ENCODE measurements at places on chromosomes 2 and 18.

DNA sequence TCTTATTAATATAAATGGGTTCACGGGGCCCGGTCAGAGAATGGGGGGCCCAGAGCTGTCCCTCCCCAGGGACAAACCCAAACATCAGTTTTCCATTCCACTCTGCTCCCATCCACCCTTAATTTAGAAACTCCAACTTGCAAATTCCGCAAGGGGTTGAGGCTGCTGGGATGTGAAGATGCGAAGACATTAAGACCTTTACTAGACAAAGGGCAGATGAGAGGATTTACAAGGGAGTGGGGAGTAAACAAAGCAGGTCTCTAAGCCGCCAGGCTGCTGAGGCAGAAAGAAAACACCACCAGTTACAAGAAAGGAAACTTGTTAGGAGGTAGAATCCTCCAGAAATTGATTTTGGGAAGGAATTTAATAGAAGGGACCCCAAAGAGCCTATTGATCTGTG is 33.1 kb downstream of the MARCO start:
- no peak for DNase-seq

DNA sequence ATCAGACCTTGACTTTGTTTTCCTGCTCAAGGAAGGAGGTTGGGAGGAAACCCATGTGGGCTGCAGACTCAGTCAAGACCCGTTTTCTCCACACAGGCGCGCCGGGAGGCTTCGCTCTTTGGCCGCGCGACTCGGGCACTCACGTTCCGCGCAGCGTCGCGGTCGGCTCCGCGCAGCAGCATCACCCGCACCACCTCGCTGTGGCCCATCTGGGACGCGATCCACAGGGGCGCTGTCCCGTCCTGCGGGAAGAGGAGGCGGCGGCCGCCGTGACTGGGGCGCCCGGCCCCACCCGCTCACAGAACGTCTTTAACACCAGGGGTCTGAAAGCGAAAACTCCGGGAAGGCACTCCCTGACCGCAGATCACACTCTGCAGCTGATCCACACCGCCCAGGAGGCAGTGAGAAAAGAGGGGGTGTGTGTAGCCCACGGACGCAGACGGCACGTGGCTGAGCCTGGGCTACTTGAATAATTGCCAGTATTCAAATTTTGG is 33.1 kb upstream of the NPC1 start:
- DNase-seq: no peak

GRCh38 chr18:54360406-54360805 is 2.7 kb downstream of the C18orf54 start:
- no peak for DNase-seq

DNA sequence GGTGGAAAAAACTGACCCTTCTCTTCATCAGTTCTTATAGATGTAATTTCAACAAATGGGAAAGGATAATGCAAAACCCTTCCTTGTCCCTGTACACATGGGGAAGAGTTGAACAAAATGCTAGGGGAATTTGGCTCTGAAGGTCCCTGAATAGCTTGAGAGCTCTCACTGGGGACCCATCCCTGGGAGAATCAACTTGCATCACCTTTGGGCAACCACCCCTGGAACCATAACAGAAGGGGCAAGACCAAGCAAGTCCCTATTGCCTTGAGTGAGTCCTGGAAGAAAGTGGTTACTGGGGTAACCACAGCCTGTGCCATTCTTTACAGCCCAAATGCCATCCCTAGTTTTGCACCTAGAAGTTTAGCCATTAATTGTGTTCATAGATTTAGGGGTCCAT is 52.2 kb upstream of the B3GNT2 start:
- DNase-seq: no peak

GRCh38 chr2:43842866-43843226 is 4.1 kb downstream of the ABCG8 start:
- DNase-seq: no peak

DNA sequence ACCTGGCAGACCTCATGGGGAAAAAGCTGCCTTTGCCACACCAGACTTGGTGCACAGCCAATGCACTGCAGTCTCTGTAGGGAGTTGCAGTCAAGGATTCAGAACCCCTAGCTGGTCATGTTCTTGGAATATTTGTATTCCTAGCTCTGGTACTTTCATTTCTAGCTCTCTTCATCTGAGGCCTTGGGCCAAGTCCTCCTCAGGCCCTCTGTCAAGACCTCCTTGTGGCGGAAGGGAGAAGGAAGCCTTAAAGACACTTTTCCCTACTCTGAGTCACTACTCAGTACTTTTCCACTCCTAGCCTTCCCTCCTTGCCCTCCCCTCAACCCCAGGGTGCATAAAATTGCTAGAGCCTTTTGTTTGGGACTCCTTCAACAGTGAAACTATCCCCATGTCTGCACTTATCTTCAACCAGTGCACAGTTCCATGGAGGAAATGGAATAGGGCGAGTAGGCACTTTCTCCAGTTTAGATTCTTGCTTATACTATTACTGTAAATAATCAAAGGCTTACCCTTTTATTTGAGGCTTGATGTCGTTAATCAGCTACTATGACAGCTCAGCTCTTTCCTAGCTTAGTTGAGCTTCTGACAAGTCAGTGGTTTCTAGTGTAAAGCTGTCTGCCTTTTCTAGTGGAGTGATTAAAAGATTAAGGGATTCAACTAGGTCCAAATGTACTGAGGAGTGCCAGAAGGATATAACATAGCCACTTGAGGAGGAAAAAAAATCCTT is 15.8 kb downstream of the M1AP start:
- no peak for DNase-seq

DNA sequence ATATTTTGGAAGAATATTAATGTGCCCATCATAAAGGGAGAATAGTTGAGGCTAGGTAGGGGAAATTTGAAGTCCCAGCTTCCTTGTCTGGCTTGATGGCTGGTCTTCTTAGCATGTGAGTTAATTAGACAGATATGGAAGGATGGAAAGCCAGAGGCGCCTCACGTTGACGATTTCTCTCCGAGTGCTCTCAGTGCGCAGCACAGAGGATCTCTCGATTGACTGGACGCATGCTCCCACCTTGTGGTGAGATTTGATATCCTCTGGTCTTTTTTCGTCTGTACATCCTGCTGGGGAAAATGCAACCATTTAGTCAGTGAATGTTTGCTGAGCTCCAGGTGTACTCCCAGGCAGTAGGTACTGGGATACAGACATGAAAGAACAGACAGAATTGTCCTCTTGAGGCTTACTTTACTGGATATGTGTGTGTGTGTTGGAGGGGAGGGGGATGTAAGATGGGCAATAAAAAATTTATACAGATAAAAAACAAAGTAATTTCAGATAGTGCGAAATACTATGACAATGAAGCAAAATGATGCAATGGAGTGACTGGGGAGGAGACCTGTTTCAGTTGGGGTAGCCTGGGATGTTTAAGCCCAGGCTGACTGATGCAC is 66.9 kb upstream of the ZNG1B start:
- DNase-seq: no peak

- no peak for DNase-seq
These were observed 1307.8 kb upstream of the TMEFF2 start for GRCh38 chr2:193502363-193503035.

DNA sequence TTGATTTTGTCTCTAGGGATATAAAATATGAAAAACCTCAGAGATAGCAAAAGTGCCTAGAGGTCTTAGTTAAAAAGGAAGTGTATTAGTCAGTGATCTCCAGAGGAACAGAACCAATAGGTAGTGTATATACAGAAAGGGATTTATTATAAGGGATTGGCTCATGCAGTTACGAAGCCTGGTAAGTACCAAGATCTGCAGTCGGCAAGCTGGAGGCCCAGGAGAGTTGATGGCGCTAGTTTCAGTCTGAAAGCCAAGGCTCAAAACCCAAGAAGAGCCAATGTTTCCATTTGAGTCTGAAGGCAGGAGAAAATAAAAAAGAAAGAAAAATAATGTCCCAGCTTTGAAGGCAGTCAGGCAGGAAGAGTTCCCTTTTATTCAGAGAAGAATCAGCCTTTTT is 93.3 kb downstream of the COLEC12 start:
- DNase-seq: no peak

DNA sequence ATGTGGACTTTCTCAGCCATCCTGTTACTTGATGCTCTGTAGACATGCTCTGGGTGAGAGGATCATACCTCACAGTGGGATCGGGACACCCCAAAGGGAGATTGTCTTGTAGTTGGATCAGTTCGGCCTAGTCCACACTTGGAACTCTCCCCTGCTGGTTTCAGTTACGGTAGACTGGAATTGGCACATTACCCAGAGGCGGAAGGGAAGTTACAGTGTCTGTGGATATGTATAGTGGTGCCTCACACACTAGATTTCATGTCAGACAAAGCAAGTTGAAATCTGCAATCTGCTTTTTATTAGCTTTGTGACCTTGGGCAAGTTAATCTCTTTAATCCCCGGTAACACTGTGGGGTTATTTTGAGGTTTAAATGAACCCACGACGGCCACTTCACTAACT is 16.2 kb upstream of the CTAGE1 start:
- DNase-seq: no peak

DNA sequence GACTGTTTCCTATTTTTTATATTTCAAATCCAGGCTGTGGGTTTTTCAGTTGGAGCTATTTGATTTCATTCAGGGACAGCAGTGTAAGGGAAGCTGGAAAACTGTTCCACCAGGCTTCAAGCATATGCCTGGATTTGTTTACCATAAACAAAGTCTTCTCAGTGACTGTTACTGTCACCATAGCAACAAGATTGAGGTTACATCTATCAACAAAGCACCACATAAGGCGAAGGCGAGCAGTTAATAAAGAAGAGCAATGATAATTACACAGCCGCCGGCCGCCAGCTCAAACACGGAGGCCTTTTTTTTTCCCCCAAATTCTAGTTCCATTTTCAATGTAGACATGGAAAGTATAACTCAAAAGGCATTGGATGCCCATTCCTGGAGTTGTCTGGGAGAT is 553.7 kb upstream of the SYT4 start:
- DNase-seq: peak; percentile 31

DNA sequence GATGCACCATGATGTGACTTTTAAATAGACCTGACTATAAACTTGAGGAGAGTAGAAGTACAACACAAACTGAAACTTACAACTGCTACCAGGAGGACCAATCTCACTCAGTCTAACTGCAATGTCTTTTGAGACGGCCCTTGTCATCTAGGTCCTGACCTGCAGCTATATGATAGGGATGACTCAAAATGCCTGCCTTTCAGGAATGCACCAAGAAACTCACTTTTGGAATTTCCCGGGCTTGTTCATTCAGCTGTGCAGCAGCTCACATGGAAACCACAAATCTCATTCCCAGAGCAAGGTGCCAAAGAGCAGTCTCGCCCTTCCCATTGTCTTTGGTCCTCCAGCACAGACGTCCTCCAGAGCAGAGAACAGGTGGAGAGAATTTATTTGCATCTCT is 113.7 kb downstream of the SPOPL start:
- DNase-seq: no peak

DNA sequence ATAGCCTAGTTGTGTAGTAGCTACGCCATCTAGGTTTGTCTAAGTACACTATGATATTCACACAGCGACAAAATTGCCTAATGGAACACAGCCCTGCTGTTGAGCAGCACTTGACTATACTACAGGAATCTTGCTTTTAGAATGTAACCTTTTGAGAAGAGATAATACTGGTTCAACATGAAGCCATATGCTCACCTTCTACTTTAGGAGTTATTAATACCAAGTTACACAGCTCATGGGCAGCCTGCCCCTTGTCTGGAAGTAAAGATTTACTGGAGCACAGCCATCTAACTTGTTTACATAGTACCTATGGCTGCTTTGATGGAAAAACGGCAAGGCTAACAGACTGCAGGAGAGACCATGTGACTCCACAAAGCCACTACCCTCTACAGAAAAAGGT is 174.8 kb downstream of the DYM start:
- DNase-seq: no peak

DNA sequence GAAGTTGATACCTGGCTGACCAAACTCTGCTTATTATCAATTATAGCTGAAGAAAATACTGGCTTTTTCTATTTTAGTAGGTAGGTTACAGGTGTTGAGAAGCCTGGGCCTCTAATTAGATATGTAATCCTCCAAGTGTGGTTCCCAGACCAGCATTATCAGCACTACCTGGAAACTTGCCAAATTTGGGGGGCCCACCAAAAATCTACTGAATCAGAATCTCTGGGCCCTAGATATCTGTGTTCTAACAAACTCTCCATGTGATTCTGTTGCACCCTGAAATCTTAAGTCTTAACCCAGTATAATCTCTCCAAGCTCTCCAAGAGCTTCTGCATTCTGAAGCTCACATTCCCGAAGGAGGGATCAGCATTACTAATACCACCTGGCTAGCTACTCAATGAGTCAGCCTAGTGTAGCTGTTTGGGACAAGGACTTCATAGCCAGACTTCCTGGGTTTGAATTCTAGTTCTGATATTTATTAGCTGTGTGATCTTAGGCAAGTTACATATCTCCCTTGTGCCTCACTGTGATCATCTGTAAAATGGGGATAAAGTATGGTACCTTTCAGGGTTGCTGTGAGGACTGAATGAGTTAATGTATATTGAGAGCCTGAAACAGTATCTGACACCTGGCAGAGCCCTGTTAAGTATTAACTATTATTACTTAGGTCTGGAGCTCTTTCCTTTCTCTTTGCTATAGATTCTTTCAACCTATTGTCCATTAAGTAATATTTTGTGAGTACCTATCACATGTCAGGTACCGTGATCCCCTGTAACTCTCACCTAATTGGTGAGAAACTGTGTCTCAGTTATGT is 94.1 kb upstream of the CD302 start:
- no peak for DNase-seq

GRCh38 chr2:157320409-157320808 is 5.2 kb downstream of the ERMN start:
- DNase-seq: no peak

DNA sequence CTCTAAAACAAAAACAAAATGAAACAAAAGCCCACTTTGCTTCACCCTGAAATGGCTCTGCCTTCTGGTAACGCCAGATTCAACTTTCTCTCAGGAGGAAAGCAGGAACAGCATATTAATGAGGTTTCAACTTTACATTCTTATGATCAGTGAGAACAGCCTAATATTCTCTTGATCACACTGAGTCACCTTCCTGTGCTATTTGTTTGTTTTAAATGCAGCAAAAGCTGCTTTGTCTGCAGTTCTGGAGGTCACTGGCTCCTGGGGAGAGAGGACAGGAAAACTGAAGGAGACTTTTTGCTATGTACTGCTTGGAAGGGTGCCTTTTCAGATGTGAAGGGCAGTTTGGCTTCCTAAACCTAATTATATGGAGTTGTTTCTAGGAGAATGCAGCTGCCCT is 48.1 kb downstream of the MAIP1 start:
- no peak for DNase-seq

DNA sequence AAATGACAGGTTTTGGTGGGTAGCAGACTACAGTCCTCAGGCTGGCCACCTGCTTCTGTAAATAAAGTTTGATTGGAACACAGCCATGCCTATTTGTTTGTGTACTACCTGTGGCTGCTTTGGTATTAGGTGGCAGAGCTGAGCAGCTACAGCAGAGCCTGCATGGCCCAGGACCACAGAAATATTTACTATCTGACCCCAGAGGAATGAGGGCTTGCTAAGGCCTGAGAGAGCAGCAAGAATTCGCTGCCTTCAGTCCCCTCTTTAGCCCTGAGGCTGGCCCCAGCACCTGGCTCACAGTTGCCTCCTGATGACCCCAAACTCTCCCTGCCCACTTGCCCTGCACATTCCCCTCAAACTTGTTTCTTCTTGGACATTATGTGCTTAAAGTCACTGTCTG is 32.5 kb downstream of the POLR1A start:
- DNase-seq: no peak

Data from NCI-H1436 (cell line).